HCT116 (cell line): ENCODE measurements at places on chromosomes 6 and 20. TPM values are rescaled to one million over a fixed set of nuclear protein-coding genes. Genes with fewer than 3 reads are reported as not detected.

DNA sequence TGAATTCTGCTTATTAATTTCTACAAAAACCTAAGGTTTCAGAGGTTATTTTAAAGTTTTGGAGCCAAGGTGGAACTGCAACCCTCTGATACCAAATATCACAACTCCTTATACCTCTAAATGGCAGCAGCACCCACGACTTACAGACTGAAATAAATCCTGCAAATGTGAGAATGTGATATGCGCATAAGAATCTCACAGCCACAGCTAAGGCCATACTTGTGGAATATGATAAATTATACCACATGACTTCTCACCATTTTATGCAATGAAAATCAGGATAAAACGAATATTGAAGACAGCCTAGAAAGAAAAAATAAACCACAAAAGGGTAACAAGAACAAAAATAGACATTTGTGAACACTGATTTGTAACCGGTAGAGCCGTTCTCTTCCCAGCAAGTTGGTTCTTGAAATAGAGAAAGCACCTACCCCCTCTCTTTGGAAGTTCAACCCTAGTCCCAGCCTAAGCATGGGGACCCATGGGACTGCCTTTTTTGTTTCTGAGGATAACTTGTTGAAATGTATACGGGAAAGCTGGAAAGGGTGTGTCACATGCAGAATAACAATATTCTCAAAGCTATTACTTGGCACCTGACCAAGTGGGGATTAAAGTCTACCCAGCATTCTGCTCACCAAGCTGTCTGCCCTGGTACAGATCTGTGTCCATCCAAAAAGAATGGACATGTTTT, 47.1 kb upstream of the MCM9 start:
- DNase-seq = no peak

OTOR gene
- total RNA-seq = not detected

CENPQ gene
- total RNA-seq = 11.3 TPM

C2 gene
- total RNA-seq = 3.1 TPM

MYBL2 gene
- total RNA-seq = 92.1 TPM

DNA sequence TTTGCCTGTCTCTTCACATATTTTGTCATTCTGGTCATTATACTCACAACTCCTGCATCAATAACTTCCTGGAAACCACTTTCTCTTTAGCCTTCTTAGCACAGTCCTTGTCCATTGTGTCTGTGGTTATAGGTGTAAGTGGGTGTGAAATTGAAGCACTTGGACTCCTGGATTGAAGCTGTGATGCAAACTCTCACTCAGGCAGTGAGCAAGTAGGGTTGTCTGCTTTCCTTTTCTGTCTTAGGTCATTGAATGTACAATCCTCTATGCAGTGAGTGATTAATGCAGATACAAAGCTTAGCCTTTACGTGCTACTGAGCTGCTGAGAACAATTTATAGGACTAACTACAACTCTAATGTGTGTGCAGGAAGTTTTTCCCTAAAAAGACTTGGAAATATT, 54.8 kb downstream of the ADGRB3 start:
- no peak for DNase-seq

RAB44 gene
- 0.05 TPM for total RNA-seq

CCR6 gene
- not detected for total RNA-seq

OPRL1 gene
- total RNA-seq = 1.6 TPM

DNA sequence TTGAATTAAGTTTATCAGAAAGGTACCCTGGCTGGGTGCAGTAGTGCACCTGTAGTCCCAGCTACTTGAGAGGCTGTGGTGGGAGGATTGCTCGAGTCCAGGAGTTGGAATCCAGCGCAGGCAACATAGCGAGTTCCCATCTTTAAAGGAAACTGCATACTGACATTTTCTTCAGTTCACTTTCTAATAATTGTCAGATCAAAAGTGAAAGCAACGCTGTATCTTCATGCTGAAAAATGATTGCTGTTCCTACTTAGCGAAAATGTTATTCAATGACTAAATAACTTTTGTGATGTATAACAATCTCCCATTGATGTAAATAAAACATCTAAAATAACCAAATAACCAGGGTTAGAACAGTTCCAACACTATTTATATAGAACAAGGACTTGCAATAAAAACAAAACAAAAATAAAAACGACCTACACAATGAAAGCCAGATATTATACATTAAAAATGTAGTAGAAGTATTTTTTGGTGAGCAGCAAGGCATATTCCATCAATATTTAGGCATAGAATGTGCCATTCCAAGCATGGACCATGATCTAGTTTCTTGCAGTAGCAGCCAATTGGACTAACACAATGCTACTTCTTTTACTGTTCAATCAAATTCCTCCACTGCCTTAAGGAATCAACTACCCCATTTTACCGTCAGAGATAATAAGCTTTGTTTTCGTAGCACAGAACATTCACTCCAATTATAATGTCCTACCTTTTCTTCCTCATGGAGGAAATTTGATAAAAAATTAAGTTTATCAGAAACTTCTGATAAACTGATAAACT, 1.5 kb downstream of the LATS1 start:
- no peak for DNase-seq

NKAIN2 gene
- total RNA-seq = not detected

DNA sequence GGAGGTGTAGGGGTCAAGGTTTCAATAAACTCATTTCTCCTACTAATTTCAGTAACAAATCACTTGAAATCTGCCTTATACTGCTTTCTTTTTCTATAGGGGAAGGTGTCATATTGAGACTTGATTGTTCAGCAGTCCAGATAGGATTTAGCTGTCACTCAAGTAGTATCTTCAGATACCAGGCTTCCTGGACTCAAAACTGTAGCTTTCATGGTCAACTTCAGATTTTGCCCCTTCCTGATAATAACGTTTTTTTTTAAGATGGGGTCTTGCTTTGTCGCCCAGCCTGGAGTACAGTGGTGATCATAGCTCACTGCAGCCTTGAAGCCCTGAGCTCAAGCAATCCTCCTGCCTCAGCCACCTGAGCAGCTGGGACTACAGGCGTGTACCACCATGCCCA, 77.8 kb downstream of the JAG1 start:
- DNase-seq = no peak

DNA sequence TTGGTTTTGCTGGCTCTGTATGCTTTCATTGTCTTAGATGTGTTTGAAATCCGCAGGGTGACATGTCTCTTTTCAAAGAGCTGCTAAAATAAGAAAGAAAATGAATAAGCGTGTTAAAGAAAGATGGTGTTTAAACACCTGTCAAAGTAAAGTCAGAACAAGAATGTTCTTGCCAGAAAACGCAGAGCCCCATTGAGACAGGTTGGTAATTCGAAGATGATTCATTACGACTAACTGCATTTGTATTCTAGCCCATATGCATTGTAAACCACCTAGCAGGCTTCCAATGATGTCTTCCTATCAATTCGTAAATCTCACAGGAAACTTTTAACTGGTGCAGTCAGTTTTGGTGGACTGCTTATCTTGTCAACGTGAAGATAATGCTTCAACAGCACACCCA, 16.8 kb downstream of the PHACTR2 start:
- no peak for DNase-seq

DNA sequence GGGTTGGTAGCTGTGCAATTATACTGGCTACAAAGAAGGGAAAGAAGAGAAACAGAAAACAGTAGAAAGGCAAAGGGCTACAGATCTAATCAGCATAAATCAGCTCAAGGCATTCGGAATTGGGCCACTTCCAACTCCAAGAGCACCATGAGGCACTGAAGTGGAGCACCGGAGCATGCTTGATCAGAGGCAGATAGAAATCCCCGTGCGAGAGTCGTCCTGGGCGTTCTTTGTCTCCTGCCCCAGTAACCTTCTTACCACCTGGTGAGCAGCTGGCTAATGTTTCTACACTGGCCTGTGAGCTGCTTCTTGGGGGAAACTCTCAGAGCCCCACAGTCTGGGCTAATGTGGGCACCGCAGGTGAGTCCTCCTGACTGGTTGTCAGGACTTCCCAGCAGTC, 16.7 kb downstream of the NEDD9 start:
- DNase-seq = no peak
